ENCODE measurements at places on chromosomes 16 and 17. TPM values are rescaled to one million over a fixed set of nuclear protein-coding genes. Genes with fewer than 3 reads are reported as not detected.

DNA sequence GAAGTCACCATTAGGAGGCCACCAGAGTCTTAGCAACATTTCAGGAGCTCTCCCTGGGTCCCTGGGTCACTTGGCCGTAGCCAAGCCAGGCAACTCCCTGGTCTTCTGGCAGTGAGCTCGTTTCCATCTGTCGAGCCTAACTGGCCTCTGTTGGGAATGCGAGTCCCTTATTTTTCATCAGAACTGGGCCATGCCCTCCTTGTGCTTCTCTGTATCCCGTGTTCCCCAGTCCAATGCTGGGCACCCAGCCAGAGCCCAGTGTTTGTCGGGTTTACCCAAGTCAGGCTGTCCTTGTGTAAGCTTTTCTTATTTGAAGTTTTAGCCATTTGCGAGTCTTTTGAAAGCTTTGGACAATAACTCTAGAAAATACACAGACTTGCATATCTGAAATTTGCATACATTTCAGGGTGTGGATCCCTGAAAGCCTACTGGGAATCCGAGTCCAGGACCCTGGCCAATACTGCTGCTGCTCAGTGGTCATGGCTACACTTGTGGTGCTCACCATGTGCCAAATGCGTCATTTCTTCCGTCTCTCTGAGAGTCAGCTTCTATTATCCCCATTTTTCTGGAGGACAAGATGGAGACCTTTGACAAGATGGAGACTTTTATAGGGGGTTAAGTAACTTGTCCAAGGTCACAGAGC lies 81.6 kb upstream of the LGALS9 start:
- no peak overlapping the region for H3K4me3 ChIP-seq
- no peak overlapping the region for H3K27ac ChIP-seq
- H3K27me3 ChIP-seq: no peaks in the 10 kb centered on the region
- H3K4me1 ChIP-seq: peaks cover 34% of the 10 kb centered on the region
- H3K36me3 ChIP-seq: no peaks in the 10 kb centered on the region

DNA sequence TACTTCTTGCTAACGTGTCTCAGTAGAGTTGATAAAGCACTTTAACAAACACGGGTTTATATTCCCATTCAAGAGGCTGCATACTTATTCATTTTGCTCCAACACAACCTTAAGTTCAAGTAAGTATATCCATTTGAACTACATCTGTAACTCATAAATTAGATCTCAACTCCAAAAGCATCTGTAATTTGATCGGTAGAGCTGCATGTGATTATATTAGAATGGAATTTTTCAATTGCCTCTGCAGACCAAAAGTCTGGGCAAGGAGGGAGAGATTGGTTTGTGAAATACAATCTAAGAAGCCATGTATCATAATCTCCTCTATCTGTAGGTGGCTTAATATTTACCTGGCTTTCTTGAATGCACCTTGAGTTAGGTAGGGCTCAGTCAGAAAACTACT lies 371.0 kb downstream of the RBFOX1 start:
- DNase-seq: no peak
- no peaks in the 10 kb centered on the region for H3K27me3 ChIP-seq
- H3K36me3 ChIP-seq: no peaks in the 10 kb centered on the region
- no peak overlapping the region for H3K4me3 ChIP-seq
- no peak overlapping the region for H3K27ac ChIP-seq

GRCh38 chr16:27441276-27441675 lies 39.3 kb downstream of the IL21R start:
- no peak overlapping the region for H3K4me3 ChIP-seq
- no peaks in the 10 kb centered on the region for H3K4me1 ChIP-seq
- H3K27me3 ChIP-seq: no peaks in the 10 kb centered on the region
- no peak for DNase-seq
- no peaks in the 10 kb centered on the region for H3K36me3 ChIP-seq

DNA sequence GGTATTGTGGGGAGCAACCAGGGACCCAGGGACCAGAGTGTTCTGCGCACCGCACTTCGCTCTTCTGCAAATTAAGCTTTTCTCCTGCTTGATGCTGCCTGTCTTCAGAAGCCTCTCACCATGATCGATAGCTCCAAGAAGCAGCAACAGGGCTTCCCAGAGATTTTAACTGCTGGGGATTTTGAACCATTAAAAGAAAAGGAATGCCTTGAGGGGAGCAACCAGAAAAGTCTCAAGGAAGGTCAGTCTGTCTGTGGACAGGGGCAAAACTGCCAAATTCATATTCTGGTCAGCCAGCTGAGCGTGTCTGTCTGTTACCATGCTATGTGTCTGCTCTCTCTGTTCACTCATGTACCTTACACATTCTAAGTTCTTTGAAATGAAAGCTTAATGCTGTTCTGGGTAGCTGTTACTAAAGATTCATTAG lies 115.7 kb downstream of the MRTFB start:
- H3K4me1 ChIP-seq: peaks cover 18% of the 10 kb centered on the region
- no peak for DNase-seq
- H3K4me3 ChIP-seq: peak overlapping the region; percentile 51
- H3K36me3 ChIP-seq: no peaks in the 10 kb centered on the region
- no peaks in the 10 kb centered on the region for H3K27me3 ChIP-seq

GRCh38 chr16:2233872-2234812 lies 2.1 kb upstream of the DNASE1L2 start:
- H3K4me3 ChIP-seq: no peak overlapping the region
- no peak overlapping the region for H3K27ac ChIP-seq
- peaks cover 3% of the 10 kb centered on the region for H3K4me1 ChIP-seq
- no peak for DNase-seq
- H3K27me3 ChIP-seq: no peaks in the 10 kb centered on the region

- DNase-seq: peak; percentile 64
- peaks cover 64% of the 10 kb centered on the region for H3K36me3 ChIP-seq
- H3K4me1 ChIP-seq: no peaks in the 10 kb centered on the region
- no peaks in the 10 kb centered on the region for H3K27me3 ChIP-seq
- no peak overlapping the region for H3K4me3 ChIP-seq
Observed at GRCh38 chr17:78418326-78419026, 40.0 kb downstream of the PGS1 start.

DNA sequence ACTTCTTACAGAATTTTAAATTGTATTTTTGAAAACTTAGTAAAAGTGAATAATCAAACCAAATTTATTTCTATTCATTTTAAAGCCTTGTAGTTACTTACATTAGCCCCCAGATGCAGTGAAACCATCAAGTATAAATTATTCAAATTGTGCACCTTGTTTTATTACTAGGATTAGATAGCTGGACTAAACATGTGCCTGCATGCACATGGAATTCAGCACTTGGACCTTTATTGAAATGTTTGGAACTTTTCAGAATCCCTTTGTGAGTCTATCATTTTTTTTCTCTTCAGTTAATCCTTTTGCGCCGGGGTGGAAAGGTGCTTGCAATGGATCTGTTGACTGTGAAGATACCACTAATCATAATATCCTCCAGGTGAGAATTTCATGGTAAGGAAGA lies 4.7 kb downstream of the ZPBP2 start:
- no peak overlapping the region for H3K4me3 ChIP-seq
- H3K27ac ChIP-seq: no peak overlapping the region
- no peak for DNase-seq
- no peaks in the 10 kb centered on the region for H3K36me3 ChIP-seq
- H3K27me3 ChIP-seq: peaks cover 40% of the 10 kb centered on the region

DNA sequence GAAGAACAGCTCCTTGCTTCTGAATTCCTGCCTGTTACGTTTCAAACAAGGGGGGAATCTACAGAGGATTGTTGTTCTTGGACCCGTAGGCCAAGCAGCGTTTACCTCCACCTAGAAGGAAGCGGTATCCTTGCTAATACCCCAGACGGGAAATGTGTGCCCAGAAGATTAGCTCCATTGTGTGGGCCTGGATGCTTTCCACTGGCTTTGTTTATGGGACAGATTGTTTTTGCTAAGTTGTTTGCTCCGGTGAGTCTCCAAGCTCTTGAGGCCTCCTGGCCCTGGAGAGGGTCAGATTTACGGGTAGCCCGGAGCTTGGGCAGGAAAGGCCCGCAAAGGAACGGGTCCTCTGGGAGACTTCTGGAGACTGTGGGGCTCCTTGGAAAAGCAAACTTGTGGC lies 28.4 kb upstream of the MRTFB start:
- H3K27ac ChIP-seq: no peak overlapping the region
- no peak overlapping the region for H3K4me3 ChIP-seq
- no peaks in the 10 kb centered on the region for H3K4me1 ChIP-seq
- H3K27me3 ChIP-seq: no peaks in the 10 kb centered on the region
- H3K36me3 ChIP-seq: no peaks in the 10 kb centered on the region
- DNase-seq: no peak

- H3K36me3 ChIP-seq: no peaks in the 10 kb centered on the region
- DNase-seq: peak; percentile 70
- H3K27me3 ChIP-seq: no peaks in the 10 kb centered on the region
Observed at GRCh38 chr17:73657473-73658116, 13.3 kb upstream of the SDK2 start.

DNA sequence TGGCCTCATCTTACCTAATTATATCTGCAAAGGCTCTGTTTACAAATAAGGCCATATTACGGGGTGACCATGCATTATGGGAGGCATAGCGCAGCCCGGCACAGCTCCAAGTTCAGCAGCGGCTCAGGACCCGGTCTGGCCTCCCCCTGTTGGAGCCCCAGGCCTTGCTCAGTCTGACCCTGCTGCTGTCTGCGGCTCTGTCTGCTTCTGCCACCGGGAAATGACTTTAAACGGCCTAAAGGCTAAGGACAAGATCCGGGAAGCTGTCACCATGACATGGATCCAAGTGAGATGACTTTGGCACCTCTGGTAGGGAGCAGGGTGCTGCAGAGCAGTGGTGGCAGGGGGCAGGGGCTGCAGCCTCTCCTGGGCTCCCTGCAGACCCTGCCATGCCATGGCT lies 140.6 kb upstream of the GSE1 start:
- H3K4me3 ChIP-seq: no peak overlapping the region
- no peak overlapping the region for H3K27ac ChIP-seq
- H3K4me1 ChIP-seq: no peaks in the 10 kb centered on the region
- no peaks in the 10 kb centered on the region for H3K36me3 ChIP-seq
- no peak for DNase-seq
- no peaks in the 10 kb centered on the region for H3K27me3 ChIP-seq

- H3K27ac ChIP-seq: no peak overlapping the region
- no peak for DNase-seq
- no peak overlapping the region for H3K4me3 ChIP-seq
- no peaks in the 10 kb centered on the region for H3K27me3 ChIP-seq
- H3K36me3 ChIP-seq: no peaks in the 10 kb centered on the region
Observed at GRCh38 chr16:13811834-13812233, 108.1 kb upstream of the ERCC4 start.

- no peak overlapping the region for H3K27ac ChIP-seq
- no peaks in the 10 kb centered on the region for H3K4me1 ChIP-seq
- DNase-seq: no peak
- H3K4me3 ChIP-seq: no peak overlapping the region
Observed at GRCh38 chr16:89618109-89618998, 4.9 kb downstream of the DPEP1 start.

GRCh38 chr17:76491271-76492122 lies 9.7 kb downstream of the RHBDF2 start:
- no peaks in the 10 kb centered on the region for H3K36me3 ChIP-seq
- H3K4me1 ChIP-seq: peaks cover 6% of the 10 kb centered on the region
- H3K27me3 ChIP-seq: no peaks in the 10 kb centered on the region
- H3K4me3 ChIP-seq: no peak overlapping the region
- no peak overlapping the region for H3K27ac ChIP-seq

The CFDP1 gene
- polyA plus RNA-seq: 37.9 TPM

GRCh38 chr16:84950906-84951305 lies 60.4 kb downstream of the ZDHHC7 start:
- no peak overlapping the region for H3K27ac ChIP-seq
- no peaks in the 10 kb centered on the region for H3K36me3 ChIP-seq
- peak; percentile 56 for DNase-seq

- H3K4me1 ChIP-seq: no peaks in the 10 kb centered on the region
- no peak overlapping the region for H3K27ac ChIP-seq
- no peaks in the 10 kb centered on the region for H3K36me3 ChIP-seq
- H3K27me3 ChIP-seq: no peaks in the 10 kb centered on the region
Observed at GRCh38 chr16:24318680-24319079, 62.5 kb downstream of the CACNG3 start.

The TBC1D3E gene
- not detected for polyA plus RNA-seq

GRCh38 chr17:71828182-71828596 lies 292.6 kb upstream of the SOX9 start:
- peaks cover 15% of the 10 kb centered on the region for H3K4me1 ChIP-seq
- no peak overlapping the region for H3K4me3 ChIP-seq
- H3K27me3 ChIP-seq: no peaks in the 10 kb centered on the region
- no peaks in the 10 kb centered on the region for H3K36me3 ChIP-seq

The CNTNAP1 gene
- polyA plus RNA-seq: 74.3 TPM

- no peaks in the 10 kb centered on the region for H3K27me3 ChIP-seq
- DNase-seq: no peak
- H3K4me1 ChIP-seq: peaks cover 11% of the 10 kb centered on the region
- no peak overlapping the region for H3K27ac ChIP-seq
Observed at GRCh38 chr16:25030420-25031131, 15.4 kb upstream of the ARHGAP17 start.

DNA sequence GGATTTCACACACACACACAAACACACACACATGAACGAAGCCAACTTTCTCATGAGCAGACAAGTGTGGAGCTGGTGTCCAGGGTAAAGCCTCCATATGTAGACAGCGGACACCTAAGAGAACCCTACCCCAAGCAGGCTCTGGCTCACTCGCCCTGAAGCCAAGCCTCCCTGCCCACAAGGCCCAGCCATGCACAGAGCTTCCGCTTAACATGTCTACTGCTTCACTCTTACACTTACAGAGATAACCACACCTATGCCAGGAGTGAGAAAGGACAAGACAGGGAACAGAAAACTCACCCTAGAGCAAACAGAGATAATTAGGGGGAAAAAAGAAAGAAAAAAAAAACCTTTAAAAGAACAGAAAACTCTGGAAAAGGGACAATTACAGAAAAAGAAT lies 67.5 kb downstream of the CYTH1 start:
- no peak overlapping the region for H3K27ac ChIP-seq
- DNase-seq: no peak

GRCh38 chr16:49856672-49857330 lies 889 bp upstream of the ZNF423 start:
- H3K27ac ChIP-seq: no peak overlapping the region
- peaks cover 8% of the 10 kb centered on the region for H3K27me3 ChIP-seq
- H3K4me3 ChIP-seq: peak overlapping the region; percentile 62
- H3K36me3 ChIP-seq: no peaks in the 10 kb centered on the region
- DNase-seq: peak; percentile 92
- H3K4me1 ChIP-seq: peaks cover 13% of the 10 kb centered on the region

- no peak overlapping the region for H3K4me3 ChIP-seq
- H3K36me3 ChIP-seq: peaks cover 3% of the 10 kb centered on the region
- no peak overlapping the region for H3K27ac ChIP-seq
- H3K27me3 ChIP-seq: no peaks in the 10 kb centered on the region
Observed at GRCh38 chr16:14121872-14122271, 50.8 kb downstream of the MRTFB start.

DNA sequence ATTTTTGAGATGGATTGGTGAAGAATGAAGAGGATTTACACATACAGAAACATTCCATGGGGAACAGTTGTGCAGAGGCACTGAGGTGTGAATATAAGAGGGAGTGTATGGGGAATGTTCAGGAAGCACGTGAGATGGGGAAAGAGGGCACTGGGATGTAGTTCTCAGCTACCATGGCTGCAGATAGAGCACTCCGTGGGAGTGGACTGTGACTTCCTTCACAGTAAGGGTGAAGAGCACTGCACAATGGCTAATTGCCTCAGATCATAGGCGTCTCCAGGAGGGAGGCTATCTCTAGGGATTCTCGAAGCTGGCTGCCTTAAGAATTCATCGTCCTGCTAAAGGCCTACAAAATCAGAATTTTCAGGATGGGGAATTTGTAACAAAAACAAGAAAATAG lies 7.0 kb downstream of the YPEL2 start:
- H3K27ac ChIP-seq: no peak overlapping the region
- no peak for DNase-seq
- H3K27me3 ChIP-seq: no peaks in the 10 kb centered on the region
- H3K4me3 ChIP-seq: no peak overlapping the region

The RPRML gene
- not detected for polyA plus RNA-seq

- H3K27ac ChIP-seq: 0 out of 2 replicates have a peak overlapping the region, but pooled peaks have one; percentile 25
- peaks cover 7% of the 10 kb centered on the region for H3K36me3 ChIP-seq
- H3K27me3 ChIP-seq: no peaks in the 10 kb centered on the region
- DNase-seq: no peak
- H3K4me3 ChIP-seq: no peak overlapping the region
- H3K4me1 ChIP-seq: 0 out of 2 replicates have a peak, but pooled peaks cover 3% of the 10 kb centered on the region
Observed at GRCh38 chr16:67767953-67768352, 38.4 kb downstream of the RANBP10 start.
